Umbilical cord (tissue), 2 donors: ENCODE measurements at places on chromosomes 2 and 18. TPM values are rescaled to one million over a fixed set of nuclear protein-coding genes. Genes with fewer than 3 reads are reported as not detected.

Gene CNGA3
- total RNA-seq = 1.2 TPM

- DNase-seq = no peak
Measured at GRCh38 chr2:239829326-239829725, 195.8 kb downstream of the NDUFA10 start.

DNA sequence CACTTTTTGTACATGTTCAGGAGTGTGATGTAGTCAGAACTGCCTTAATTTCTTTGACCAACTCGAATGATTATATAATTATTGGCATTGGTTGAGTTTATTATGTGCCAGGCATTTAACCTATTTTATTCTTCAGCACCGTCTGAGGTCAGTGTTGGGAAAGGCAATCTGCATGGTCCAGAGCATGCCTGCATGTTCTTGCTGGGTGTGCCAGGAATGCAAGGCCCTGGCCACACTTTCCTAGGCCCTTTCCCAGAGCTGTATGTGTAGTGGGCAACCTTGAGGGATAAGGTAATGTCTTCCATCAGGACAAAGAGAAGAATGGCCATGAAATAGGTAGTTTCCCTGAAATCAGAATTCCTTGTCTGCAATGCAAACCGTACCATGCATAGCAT lies 9.7 kb upstream of the SNRNP200 start:
- DNase-seq = no peak

DNA sequence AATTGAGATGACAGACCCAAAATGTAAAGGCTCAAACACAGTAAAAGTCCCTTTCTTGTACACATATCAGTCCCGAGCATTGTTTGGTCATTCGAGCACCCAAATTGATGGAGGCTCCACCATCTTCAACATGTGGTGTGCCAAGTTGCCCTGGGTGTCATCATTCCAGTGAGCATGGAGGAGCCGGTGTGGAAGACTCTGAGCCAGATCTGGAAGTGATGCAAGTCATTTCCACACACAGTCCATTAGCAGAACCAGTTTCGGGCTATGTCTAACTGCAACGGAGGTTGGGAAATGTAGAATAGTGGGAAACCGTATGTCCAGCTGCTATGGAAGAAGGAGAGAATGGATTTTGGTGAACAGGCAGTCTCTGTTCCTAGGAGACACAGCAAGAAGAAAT lies 40.9 kb upstream of the BZW1 start:
- no peak for DNase-seq

- DNase-seq = peak; percentile 19
Measured at GRCh38 chr2:71596011-71596410, 142.7 kb downstream of the DYSF start.

DNA sequence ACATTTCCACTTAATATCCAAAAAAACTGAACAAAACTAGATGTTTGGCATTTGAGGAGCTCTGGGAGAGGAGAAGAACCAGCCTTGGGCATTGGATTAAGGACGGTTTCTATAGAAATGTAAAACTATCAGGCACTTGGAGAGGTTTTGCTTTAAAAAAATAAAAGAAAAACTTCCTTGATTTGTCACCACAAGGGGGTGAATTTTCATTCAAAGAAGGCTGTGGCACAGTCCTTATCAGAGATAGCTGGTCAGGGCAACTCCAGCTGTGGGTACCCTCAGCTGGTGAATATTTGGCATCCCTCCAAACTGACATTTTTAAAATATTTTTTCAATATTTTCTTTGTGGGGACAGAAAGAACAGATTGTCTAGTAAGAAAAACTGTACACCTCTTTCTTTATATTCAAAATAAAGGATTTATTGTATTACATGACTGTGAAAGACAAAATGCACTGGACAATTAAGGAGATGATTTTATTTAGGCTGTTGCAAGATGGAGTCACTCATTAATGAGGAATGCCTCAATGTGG lies 46.1 kb upstream of the TBC1D8 start:
- DNase-seq = no peak

GRCh38 chr2:75424936-75425619 lies 135.7 kb downstream of the EVA1A start:
- no peak for DNase-seq

Gene NTSR2
- not detected for total RNA-seq

- no peak for DNase-seq
Measured at GRCh38 chr2:63463142-63463541, 125.1 kb downstream of the WDPCP start.

GRCh38 chr2:158393886-158394285 lies 62.7 kb downstream of the CCDC148 start:
- DNase-seq = no peak

DNA sequence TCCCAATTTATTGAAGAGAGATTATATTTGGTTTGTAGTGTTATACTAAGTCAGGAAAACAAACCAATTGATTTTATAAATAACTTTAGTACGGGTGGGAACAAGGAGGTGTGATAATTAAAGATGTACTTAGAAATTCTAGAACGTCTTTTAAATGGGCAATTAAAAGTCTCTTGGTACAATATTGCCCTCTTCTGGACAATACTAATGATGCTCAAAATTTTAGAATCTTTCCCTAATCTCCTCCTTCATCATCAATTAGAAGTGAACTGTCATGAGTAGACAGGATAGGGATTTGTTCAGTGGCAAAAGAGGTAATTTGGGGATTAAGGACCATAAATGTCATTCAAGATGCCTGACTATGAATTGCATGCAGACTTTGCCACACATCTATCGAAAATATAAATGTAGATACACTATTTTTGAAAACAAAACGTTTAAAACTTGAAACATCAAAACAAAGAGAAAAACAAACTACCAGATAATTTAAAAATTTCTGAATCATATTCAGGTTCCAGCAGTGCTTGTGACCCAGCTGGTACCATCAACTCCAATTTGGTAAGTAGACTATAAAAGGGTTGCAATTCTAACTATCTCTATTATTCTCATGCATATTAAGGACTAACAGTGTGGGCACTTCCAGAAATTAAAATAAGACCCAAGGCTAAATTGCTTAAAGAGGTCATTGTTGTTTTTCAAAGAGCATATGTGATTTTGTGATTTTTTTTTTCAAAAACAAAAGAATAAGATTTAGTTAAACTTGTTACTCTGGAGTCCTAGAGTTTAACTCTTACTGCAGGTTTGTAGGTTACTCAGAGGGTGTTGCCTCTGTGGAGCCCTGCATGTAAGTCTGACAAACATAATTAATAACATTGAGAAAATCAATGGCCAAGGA lies 123.5 kb downstream of the LAMA3 start:
- DNase-seq = peak; percentile 20

DNA sequence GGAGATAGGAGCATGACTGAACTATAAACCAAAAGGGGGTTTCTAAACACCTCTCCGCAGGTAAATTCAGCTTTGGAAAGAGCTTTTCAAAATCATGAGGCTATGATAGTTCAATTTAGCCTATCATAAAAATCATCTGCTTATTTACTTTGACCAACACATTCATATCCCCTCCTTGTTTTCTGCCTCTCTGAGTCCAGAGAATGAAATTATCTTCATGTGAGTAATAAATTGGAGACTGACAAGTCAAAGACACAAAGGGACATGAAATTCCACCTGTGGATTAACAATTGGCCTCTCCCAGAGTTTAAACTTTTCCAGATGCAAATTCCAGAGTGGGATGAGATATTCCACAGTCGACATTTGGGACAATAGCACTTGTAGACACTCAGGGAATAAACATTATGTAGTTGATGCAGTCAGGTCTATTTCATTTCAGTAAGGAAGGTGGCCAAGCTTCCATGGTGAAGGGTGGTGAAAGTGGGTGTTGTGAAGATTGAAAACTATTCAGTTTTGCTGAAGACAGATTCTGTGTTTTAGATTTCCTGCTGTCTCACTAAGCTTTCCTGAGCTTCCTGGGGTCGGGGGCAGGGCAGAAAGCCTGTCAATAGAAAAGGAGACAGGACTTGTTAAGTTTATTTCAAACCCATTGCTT lies 84.7 kb downstream of the CDC42EP3 start:
- no peak for DNase-seq

DNA sequence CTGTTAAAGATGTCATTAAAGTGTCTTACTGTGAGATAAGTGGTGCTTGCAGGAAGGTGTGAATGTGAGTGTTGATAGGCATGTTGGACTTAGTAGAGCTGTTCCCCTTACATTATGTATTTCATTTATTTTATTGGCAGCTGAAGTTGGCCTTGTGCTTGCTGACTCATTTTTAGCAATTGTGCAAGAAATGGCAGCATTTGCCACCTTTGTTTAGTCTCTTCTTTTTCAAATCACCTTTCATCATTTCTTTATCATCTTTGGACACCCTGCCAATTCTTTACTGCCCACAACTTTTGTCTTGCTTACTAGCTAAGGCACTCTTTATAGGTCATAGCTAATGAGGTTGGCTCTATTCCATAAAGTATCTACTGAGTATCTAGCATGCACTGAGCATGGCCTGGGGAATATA lies 130.3 kb upstream of the LYPD6 start:
- no peak for DNase-seq

Gene ABHD3
- total RNA-seq = 15.2 TPM

- peak; percentile 38 for DNase-seq
Measured at GRCh38 chr2:8171608-8172007, 510.2 kb upstream of the ID2 start.

Gene CDCA7
- total RNA-seq = 2.2 TPM

DNA sequence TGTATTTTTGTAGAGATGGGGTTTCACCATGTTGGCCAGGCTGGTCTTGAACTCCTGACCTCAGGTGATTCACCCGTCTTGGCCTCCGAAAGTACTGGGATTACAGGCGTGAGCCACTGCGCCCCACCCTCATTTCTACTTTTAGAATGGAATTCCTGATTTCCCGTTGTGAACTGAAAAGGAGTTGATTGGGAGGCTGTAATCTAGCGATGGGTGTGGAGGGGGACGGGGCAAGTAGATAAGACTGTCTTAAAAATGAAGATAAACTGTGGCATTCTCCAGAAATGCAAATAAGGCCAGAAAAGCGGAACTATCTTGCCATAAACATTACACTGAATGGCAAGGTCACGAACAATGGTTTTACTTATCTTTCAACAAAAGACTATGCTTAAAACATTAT lies 135.4 kb downstream of the TRIB2 start:
- DNase-seq = no peak

DNA sequence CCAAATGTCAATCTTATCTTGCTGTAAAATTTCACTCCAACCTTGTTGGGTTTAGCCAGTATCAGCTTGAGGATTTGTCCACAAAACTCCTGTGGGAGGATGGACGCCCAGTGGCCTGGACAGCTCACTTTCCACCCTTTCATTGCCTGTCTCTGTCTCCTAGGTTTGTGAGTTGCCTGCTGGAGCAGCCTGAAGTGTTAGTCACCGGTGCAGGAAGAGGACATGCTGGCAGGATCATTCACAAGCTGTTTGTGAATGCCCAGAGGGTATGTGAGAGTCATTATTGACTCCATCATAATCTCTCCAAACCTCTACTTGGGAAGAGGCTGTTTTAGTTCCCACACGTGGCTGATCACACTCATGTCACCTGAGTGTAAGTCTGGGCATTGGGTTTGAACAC lies 112.3 kb downstream of the RAB3GAP1 start:
- no peak for DNase-seq

- DNase-seq = peak; percentile 58
Measured at GRCh38 chr2:7281231-7282201, 364.3 kb downstream of the RNF144A start.

Gene CCDC93
- 24.1 TPM for total RNA-seq

DNA sequence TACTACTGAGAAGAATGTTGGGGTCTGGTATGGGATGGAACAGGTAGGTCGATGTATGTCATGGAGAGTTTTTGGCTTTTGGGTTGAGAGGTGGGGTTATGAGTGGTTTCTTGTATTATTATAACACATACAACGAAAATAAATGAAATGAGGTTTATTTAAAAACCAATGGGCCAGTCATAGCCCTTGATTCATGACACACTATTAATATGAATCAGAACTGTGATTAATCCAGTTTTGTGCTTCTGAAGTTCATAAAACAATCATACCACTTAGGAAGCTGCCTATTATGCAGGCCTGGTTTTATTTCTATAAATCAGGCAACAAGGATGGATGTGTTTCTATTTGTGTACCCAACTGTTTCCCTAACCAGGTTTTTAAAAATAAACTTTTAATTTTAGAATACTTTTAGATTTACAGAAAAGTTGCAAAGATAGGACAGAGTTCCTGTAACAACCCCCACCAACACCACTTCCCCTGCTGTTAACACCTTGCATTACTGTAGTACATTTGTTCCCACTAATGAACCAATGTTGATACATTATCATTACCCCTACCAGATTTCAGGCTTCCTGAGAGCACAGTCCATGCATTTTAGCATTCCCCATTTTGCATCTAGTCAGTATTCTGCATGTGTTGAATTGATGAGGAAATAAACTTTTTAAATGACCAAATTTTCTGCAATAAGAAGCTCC lies 37.5 kb upstream of the NCOA1 start:
- DNase-seq = no peak

DNA sequence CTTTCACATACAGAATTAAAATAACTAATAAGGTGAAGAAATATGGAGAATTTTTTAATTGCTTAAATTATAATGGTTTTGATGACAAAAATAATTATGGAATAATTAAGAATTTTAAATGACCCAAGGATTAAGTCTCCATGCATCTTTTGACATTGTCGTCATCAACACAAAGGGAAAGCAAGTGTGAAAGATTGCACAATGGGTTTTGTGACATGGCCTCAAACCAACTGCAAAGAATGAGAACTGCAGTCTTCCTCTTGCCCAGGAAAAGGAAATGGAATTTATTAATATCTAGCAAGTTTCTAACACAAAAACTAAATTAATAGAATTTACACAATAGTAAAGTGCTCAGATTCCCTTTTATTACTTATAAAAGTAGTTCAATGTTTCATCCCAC lies 329.1 kb upstream of the PKDCC start:
- DNase-seq = no peak

DNA sequence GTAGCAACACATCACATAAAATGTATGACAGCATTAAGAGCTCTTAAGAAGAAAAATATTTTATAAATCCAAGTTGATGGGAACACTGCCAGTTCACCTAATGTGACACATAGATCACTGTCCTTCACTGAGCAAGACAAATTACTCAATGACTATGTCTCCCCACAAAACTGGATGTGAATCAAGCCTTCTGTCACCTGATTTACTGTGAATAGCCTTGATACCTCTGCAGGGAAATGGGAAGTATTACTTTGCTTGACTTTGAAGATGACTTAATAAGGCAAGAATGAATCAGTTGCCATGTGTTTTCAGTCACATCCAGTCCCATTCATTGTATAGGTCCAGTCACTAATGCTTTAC lies 94.6 kb downstream of the NYAP2 start:
- DNase-seq = no peak

DNA sequence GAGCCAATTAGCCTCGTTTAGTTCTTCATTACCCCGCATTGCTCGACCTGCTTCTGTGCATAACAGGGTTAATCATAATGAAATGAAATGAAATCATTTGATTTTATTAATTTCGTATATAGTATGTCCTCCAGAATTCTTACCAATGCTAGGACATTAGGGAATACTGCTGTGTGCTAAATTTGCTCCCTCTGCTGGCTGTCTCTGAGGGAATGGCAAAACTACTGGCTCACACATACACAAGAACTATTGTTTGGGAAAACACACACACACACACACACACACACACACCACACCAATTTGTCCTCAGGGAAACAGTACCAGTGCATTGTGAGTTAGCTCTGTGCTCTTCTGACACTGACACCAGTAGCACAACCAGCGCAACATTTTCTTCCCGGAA lies 273.3 kb upstream of the TCF4 start:
- DNase-seq = peak; percentile 12

- DNase-seq = no peak
Measured at GRCh38 chr2:232028631-232029030, 67.1 kb downstream of the DIS3L2 start.
